ENCODE measurements at places on chromosomes 12 and 14.

GRCh38 chr12:49689785-49690184, 17.4 kb downstream of the FMNL3 start:
- no peak for DNase-seq

DNA sequence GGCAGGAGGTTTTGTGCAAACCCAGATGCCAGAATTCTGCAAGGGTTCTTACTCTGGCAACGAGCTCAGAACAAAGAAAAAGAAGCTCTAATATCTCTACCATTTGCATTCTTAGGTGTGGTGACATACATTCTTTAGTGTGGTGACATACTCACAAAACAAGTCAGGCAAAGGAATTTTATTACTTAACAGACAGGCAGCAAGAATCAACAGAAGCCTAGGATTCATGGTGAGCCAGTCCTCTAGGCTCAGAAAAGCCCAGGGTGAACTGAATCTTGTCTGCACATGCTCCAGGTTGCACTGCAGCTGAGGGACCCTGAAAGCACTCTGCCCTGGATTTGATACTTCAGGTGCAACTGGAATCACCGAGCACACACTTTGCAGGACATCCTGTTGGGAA, 122.4 kb upstream of the PTPRQ start:
- peak; percentile 5 for DNase-seq

GRCh38 chr12:26134540-26134939, 9.7 kb upstream of the BHLHE41 start:
- DNase-seq, result no peak

DNA sequence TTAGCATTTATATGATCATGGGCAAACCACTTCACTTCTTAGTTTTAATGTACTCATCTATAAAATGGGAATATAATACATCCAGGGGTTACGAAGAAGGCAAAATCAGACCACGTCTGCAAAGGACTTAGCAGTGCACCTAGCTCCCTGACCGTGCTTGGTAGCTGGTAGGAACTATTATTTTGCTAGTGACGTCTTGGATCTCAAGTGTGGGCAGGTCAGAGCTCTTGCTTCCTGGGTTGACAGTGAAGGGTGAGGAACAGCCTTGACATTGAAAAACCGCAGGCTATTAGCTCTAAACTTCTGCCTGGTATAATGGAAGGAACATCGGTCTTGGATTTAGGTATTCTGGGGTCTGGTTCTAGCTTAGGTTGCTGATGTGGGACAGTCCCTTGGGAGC, 89.3 kb upstream of the MED13L start:
- no peak for DNase-seq
